ENCODE measurements at places on chromosomes 6 and 20.

DNA sequence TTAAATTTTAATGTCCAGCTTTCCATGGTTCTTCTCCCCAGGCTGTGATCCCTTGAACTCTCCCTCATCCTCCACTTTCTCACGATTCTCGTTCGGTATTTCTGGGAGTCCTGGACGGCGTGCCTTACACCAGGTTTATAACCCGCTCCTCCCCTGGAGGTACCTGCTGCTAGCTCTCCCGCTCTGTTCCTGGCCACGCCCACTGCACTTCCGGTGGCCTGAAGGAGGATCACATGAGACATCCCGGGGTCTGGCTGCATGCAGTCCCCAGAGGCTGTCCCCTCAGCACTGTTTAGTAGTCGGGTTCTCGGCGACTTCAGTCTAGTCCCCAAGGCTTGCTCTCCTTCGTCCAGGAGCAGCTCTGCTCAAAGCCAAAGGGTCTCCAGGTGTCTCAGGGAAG lies 28.4 kb upstream of the GCLC start:
- DNase-seq, result no peak

DNA sequence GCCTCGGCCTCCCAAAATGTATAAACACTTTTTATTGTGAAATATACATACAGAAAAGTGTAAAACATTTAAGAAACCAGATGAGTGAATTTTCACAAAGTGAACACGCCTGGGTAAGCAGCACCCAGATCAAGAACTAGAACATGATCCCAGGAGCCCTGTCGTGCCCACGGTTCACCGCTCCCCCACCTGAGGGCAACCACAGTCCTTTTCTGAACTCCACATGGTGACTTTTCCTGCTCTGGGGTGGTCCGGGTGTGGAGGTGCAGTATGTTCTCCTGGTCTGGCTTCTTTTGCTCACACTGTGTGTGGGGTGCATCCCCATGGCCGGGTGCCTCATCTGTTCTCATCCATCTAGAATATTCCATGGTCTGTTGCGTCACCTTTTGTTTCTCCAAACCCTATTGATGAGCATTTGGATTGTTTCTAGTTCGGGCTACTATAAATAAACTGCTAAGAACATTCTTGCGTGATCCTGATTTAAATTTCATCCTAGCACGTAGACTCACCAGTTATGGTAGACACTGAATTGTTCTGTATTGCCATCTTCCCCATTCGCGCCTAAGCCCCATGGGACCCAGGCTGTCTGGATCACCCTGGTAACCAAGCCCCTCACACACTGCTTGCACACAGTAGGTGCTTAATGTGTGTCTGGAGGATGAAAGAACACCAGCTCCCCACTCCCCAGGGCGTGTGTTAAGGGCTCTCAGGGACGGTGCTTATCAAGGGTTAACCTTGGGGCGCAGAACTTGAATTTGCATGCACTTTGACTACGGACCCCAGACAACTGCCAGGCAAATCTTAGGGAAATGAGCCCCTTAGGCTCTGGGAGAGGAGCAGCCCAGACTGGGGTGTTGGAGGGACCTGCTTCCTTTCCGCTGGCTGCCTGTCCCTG lies 56.2 kb downstream of the CTCFL start:
- DNase-seq, result no peak

DNA sequence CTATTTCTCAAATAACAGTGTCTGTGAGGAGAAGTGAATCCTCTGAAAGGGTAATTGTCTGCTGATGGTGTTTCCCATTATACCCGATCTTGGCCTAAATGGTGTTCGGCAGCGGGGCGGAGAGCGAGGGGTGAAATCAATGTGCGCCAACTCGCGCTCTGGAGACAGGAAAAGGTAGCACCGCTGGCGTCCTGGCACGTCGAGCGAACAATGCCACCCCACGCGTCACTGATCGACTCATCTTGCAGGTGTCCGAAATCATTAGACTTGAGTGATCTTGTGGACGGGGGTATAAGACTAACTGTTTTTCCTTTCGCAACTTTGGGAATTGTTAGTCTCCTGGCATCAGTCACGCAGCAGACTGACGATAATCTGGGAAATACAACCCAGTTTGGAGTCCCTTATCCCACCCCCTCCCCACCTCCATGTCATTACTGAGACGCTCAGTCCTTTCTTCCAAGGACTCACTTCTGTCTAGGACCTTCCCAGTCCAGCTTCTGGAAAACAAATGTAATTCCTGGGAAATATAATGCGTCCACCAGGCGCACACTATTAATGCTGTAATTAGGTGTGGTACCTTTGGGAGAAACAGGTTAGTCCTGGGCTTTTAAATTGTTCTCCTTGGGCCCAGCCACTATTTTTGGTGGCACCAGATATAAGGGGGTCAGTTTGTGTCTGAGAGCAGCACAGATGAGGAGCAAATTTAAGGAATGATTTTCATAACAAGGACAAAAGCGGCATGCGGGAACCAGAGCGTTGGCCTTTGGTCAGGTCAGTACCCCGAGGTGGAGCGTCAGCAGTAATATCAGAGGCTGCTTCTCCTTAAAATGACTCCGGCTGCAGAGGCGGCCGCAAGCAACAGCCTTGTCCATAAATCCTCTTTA lies 2.3 kb downstream of the LINC00237 start:
- no peak for DNase-seq

DNA sequence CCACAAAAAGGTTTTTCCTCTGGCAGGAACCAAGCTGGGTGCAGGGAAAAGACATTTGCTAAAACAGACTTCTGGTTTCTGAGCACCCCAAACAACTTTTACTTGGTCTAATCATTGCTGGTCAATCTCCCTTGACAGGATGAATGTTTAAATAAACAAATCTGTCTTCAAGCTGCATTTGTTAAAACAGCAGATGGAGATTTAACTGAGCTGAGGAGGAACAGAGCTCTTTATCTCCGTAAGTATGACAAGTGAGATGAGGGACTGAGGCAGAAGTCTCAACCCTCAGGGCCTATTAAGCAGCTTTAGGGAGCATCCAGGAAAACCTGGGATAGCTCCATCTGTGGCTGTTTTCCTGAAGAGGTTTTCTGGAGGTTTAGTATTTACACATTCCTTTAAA lies 40.6 kb downstream of the NINL start:
- DNase-seq, result no peak

DNA sequence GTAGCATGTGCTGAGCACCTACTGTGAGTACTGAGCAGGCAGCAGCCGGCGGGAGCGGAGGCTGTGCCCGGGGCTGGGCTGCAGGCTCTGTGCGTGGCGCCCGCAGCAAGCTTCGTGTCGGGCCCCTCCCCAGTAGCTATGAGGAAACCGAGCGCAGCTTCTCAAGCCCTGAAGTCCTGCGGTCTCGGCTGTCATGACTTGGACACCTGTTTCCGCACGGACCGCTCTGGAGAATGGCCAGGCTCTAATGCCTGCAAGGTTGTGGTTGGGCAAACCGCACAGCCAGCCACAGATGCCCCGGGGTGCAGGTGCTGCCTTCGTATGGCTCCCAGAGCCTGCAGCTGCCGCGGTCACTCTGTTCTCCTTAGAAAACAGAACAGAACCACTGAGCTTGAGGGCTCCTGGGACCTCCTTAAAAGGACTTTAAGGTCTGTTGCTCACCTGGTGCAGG lies 33.7 kb downstream of the PYGB start:
- no peak for DNase-seq

DNA sequence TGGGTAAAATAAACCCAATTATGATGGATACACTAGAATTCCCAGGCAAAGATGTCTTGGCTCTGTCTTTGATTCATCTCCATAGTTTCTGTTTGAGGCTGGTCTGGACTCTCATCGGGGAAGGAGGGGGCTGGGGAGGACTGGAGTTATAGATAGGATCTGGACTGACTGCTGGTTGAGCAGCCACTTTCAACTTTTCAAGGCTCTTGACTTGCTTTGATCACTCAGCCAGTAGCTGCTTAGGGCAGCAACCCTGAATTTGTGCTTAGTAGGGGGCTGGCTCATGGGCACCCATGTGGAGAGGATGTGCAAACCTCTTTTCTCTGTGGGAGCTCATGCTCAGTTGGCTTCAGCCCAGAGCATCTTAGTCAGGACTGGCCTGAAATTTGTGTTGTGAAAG lies 114.0 kb upstream of the NEDD9 start:
- no peak for DNase-seq

GRCh38 chr20:36866681-36867495 lies 9.1 kb upstream of the TLDC2 start:
- DNase-seq, result peak; percentile 15

DNA sequence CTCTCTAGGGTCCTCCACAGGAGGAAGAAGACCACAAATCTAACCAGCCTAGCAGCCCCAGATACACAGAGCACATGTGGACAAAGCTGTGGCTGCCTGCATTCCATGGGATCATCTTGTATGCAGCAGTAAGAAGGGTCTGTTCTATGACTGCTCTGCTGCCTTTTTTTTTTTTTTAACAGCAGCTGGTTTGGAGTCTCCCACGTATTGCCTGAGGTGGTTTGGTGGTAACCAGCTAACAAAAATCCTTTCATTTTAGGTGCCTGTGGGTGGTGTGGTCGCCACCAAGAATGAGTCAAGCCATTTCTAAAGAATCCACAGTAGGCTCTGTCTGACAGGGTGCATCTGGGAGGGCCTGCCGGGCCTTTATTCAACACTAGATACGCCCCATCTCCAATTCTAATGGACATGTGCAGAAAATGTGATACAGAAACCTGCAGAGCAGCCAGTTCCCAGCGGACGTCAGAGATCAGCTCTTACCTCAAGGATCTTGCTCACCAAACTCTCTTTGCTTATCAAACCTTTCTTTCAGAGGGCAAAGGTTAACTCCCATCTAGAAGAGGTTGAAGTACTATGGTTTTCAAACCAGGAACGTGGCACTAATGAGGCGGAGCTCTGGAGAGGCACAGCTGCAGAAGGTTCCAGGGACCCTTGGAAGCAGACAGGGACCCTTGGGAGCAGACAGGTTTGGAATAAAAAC lies 32.0 kb downstream of the GNAS-AS1 start:
- peak; percentile 66 for DNase-seq

GRCh38 chr6:79710127-79710526 lies 79.0 kb downstream of the SH3BGRL2 start:
- no peak for DNase-seq

DNA sequence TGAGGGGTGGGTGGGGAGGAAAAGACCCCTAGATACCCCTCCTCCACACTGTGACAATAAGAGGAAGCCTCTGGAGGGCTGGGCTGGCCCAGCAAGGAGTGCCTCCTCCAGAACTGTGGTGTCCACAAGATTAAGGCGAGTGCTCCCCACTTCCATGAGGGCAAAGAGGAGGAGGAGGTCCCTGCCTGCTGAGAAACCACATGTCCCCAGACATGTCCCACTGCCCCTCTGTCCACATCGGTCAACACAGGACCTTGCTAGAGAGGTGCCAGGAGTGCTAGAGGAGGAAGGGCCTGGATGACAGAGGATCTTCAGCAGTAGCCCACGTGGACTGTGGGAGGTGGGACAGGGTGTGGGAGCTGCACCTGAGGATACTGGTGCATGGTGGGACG lies 3.1 kb downstream of the RAET1G start:
- no peak for DNase-seq

- peak; percentile 93 for DNase-seq
These were observed 121.7 kb upstream of the SLC2A12 start for GRCh38 chr6:134173936-134174671.

DNA sequence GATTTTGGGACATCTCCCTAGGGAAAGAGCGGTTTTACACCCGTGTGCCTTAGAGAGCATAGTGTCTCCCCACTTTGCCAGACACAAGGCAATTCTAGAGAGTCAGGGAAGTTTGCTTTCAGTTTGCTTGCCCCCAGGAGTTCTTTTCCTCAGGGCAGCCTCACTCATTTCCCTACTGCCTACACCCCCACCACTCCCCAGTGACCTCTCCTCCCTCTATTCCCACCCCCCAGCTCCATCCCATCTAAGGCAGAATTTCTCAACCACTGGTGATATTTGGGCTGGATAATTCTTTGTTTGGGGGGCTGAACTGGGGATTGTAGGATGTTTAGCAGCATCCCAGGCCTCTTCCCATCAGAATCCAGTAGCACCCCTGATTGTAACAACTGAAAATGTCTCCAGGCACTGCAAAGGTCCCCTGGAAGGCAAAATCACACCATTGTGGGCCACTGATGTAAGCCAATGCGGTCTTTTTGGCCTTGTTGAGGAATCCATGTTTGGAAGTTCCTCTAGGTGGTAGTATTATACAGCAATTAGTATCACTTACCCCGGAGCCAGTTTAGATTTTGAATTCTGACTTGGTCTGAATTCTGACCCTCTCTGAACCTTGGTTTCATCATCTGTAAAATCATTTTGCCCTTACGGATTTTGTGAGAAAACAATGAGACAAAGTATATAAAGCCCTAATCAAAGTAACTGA lies 1.3 kb downstream of the EPPIN start:
- peak; percentile 55 for DNase-seq

- DNase-seq, result no peak
These were observed 802 bp upstream of the NRN1 start for GRCh38 chr6:6007366-6008088.

GRCh38 chr6:99397287-99397686 lies 3.3 kb upstream of the COQ3 start:
- DNase-seq, result no peak

- peak; percentile 82 for DNase-seq
These were observed 1.3 kb downstream of the CEP85L start for GRCh38 chr6:118649918-118650581.

- DNase-seq, result no peak
These were observed 114.3 kb upstream of the CD93 start for GRCh38 chr20:23200413-23200812.

- DNase-seq, result no peak
These were observed 94.5 kb downstream of the HTR1B start for GRCh38 chr6:77368660-77369313.

DNA sequence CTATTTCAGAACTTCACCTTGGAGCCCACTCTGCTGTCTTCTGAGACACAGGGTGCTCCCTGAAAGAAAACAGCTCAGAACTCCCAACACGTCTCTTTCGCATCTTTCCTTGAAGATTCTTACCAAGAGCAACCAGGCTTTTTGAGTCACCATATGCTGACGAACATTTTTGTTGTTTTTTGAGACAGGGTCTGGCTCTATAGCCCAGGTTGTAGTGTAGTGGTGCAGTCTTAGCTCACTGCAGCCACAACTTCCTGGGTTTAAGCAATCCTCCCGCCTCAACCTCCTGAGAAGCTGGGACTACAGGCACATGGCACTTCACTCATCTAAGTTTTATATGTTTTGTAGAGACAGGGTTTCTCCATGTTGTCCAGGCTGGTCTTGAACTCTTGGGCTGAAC lies 68.5 kb downstream of the TRMT11 start:
- no peak for DNase-seq

DNA sequence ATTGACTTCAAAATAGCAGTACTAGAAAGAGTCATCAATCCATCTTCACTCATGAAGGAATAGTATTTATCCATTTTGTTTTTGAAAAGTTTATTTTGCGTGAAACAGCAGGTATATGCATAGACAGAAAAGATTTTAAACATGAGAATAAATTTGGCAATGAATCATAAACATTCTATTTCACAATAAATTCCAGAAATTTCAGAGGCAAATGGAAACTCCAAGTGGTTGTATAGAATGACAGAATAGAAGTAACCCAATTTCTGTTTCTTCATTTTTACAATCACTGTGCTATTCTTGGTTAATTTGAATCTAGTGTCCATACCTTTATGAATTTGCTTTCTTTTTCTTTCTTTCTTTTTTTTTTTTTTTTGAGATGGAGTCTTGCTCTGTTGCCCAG lies 173.0 kb upstream of the ECI2 start:
- DNase-seq, result peak; percentile 73

- DNase-seq, result no peak
These were observed 364.5 kb upstream of the CITED2 start for GRCh38 chr6:139738801-139739455.

- peak; percentile 36 for DNase-seq
These were observed 19.4 kb downstream of the DSTN start for GRCh38 chr20:17589161-17589834.

Data from adipocyte (in vitro differentiated cells).